ENCODE measurements at places on chromosomes 2 and 18.
A peak's percentile ranks its signal among the peaks of the same experiment; 100 is the strongest.

DNA sequence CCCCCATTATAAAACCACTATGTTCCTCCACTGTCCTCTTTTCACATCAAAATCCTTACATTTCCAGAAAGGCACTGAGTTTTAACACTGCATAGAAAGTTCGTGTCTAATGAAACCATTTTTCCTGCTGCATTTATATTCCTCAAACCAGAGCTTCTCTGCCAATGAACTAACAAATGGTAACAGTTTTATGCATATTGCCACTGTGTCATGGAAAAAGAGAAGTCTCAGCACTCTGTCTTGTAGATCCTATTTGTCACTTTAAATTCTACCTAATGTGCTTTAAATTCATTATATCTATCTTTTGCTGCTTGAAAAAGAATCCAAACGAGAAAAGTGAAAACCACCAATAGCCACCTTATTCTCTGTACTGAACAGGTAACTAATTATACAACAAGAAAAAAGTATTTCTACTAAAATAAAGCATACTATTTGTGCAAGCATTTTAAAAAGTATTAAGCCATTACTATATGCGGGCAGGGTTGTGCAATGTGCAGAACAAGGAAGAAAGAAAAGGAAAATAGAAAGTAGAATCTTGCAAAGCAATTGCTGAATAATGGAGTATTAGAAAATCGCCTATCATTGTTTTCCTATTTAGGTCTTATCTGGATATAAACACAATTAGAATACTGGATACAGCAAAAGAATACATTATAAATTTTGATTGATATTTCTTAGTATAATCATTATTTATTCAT lies 328.9 kb downstream of the ZEB2 start:
- no peak for DNase-seq

DNA sequence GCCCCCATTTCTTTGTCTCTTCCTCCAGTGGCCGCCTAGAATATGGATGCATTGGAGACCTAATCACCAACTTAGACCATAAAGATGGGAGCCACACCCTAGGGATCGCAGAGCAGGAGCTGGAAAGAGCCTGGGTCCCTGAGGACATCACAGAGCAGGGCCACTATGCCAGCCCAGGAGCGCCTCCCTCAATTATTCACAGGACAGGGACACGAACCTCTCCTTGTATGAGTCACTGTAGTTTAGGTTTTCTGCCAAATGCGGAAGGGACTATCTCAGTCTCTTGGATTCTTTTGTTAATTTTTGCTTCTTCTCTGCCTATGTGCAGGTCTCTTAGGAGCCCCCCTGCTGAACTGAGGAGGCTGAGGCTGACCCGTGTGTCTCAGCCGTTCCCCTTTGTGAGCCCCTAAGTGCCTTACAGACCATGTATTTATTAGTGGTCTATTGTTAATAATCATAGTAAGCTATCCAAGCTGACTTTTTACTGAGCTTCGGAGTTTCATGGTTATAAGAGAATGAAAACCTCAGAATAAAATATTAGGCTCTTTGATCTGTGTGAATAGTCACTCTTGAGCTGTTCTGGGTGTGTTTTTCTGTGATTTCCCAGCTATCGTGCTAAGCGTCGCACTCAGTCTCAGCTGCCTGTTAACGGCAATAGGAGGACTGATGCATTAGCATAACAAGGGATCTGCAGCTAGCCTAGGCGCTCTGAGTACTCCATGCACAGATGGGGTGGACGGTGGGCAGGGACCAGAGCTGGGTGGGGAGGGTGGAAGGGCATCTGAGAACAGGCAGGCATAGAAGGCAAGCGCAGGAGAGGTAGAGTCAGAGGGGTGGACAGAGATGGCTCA lies 12.7 kb upstream of the PTPN4 start:
- DNase-seq = no peak

DNA sequence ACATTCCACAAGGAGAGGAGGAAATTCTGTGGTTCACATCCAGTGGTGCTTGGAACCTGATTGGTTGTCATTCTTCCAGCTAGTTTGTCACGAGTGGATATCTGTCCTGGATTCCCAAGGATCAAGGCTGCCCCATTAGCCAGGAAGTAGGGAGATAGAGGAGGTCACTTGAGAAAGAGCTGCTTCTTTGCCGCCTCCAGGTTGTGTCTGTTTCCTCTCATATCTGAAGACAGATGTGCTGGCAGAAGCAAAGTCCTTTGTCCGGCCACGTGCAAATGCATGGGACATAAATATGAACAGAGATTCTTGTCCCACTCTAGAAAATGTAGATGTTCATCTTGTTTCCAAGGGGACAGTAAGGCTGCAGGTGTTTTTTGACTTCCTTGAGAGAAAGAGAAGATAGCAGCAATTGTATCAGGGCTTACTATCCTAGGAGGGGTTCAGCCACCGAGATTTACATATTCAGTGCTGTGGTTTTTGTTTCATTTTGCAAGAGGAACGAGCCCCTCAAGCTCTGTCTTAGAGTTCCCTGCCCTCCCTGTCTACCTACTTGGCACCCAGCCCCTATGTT lies 174.4 kb downstream of the RPIA start:
- no peak for DNase-seq

- peak; percentile 57 for DNase-seq
These were observed 3.2 kb downstream of the UBE2E3 start for GRCh38 chr2:180983468-180984242.

DNA sequence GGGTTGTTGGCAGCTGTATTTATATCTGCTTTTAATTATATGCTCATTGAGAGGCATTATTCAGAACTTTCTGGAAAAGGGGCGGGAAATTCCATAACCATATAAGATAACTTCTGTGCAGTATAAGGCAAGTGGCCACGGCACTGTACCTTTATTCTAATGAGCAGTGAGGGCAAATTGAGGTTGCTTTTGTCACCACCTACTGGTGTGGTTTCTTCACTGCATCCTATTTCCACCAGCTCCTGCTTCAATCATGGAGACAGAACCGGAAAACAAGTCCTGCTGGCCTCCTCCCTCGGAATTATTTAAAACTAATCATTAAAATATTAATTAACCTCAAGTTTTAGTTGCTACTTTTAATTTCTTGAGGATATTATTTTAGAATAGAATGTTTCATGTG lies 759.4 kb downstream of the CBLN2 start:
- DNase-seq = no peak
